Activated CD4-positive, alpha-beta memory T cell treated with anti-CD3 and anti-CD28 coated beads, Interleukin-2, amount 10 ng/mL, durations not matched to agents 7 days and 5 days (primary cell): ENCODE measurements at places on chromosomes 4 and X. TPM values are rescaled to one million over a fixed set of nuclear protein-coding genes. Genes with fewer than 3 reads are reported as not detected.

GRCh38 chr4:115275615-115276014 lies 162.2 kb upstream of the NDST4 start:
- H3K27me3 ChIP-seq: no peaks in the 10 kb centered on the region
- peaks cover 29% of the 10 kb centered on the region for H3K4me1 ChIP-seq
- H3K36me3 ChIP-seq: no peaks in the 10 kb centered on the region
- DNase-seq: no peak
- no peak overlapping the region for H3K27ac ChIP-seq

ACSL1 gene
- total RNA-seq: 16.0 TPM

KCNE5 gene
- total RNA-seq: 0.28 TPM

DNA sequence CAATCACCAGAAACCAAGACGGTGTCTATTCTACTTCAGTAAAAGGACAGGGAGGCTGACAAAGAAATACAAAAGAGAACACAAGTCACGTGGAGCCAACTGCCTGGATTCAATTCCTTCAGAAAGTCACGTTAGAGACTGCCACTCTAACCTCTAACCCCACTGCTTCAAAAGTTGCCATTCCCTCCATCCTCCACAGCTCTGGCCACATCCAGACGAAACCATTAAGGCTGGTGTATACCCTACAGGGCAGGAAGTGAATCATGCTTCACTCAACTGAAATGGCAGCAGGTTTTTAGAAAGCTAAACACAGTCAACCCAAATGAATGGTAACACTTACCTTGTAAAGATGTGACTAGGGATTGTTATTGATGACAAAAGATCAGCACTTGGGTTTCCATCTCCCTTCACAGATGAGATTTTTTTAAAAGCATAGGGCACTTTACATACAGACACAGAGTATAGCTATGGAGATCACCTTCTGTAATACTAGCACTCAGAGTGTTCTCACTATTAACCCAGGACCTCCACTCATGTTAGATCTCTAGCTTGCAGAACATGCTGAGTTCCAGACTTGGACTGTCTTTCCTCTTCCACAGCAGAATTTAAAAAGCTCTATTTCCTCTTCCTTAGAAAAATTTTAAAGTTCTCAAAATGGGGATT lies 37.4 kb downstream of the MAML3 start:
- peak; percentile 63 for DNase-seq
- H3K4me1 ChIP-seq: peaks cover 22% of the 10 kb centered on the region
- peak overlapping the region; percentile 84 for H3K27ac ChIP-seq
- no peak overlapping the region for H3K4me3 ChIP-seq
- H3K27me3 ChIP-seq: peaks cover 21% of the 10 kb centered on the region

XPNPEP2 gene
- total RNA-seq: 2.1 TPM
